Stimulated activated CD4-positive, alpha-beta T cell treated with anti-CD3 and anti-CD28 coated beads, Interleukin-2, amount 100 ng/mL, for 4 hours (primary cell): ENCODE measurements at places on chromosomes 5 and 9.

DNA sequence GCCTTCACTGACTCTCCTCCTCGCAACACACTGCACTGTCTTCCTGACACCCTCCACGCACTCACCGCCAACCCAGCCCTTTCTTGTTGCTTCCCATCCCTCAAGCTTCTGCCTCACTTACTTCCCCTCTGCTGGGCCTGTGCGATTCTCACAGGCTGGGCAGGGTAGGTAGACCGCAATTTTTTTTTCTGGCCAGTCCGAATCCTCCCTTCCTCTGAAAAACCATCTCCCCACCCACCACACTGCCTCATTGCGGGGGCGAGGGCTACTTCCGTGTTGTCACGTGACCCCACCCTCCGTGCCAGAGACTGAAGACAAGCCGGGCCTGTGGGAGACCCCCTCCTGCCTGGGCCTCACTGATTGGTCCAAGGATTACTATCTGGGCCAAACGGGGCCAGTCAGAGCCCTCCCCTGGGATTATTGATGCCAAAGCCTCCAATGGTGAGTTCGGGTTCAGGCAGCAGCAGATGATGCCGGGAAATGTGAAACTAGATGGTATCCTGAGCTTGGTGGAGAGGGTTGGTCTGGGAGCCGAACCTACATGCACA, 73.1 kb downstream of the STK10 start:
- DNase-seq, result peak; percentile 71

GRCh38 chr9:124878518-124878917, 16.6 kb downstream of the ARPC5L start:
- DNase-seq, result no peak

- DNase-seq, result no peak
These were observed 71.4 kb downstream of the MED27 start for GRCh38 chr9:132008184-132008803.

GRCh38 chr5:147752033-147752432, 30.5 kb downstream of the JAKMIP2 start:
- no peak for DNase-seq

DNA sequence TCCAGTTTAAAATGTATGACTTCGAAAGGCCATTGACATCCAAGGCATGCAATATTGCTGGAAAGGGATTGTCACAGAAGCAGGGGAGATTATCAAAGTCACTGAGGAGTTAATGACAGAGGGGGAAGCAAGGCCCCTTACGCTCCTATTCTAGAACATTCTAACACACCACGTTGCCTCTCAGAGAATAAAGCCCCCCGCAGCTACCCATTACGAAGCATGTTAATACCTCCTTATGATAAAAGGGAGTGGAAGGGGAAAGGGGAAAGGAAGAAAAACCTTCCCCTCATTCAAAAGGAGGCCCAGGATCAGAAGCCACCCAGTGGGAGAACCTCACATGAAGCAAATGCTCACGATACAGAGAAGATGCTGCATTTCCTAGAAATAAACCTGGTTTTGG, 213.6 kb downstream of the DAB2IP start:
- no peak for DNase-seq

- no peak for DNase-seq
These were observed 161.3 kb downstream of the DRD1 start for GRCh38 chr5:175282611-175283225.

GRCh38 chr9:97188545-97188944, 118.9 kb upstream of the CCDC180 start:
- DNase-seq, result no peak

DNA sequence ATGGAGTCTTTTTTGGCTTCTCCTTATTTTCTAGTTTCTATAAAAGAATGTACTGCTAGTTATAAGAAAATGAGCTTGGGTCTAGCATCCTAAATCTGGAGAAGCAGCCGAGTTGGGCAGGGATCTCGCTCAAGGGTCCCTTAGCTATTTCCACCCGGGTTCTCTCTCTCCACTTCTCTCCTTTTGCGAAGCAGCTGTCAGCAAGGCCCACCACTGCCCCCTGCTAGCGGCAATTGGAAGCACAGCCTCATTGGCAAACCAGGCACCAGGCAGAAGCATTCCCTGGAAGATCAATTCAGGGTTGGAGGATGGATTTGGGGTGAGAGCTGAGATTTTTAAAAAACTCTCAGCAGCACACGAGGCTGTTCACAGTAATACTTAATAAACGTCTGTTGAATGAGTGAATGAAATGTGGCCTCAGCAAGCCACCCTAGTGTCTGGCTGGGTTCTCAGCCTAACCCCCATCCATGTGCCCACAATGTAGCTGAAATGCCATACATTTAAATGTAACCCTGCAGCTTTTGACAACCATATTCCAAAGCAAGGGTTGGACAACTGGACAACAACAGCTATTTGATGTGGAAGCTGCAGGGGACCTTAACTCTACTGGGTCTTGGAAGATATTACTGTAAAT, 34.6 kb upstream of the TNIP1 start:
- DNase-seq, result peak; percentile 53

- no peak for DNase-seq
These were observed 5.1 kb downstream of the RPL12 start for GRCh38 chr9:127445851-127446712.

DNA sequence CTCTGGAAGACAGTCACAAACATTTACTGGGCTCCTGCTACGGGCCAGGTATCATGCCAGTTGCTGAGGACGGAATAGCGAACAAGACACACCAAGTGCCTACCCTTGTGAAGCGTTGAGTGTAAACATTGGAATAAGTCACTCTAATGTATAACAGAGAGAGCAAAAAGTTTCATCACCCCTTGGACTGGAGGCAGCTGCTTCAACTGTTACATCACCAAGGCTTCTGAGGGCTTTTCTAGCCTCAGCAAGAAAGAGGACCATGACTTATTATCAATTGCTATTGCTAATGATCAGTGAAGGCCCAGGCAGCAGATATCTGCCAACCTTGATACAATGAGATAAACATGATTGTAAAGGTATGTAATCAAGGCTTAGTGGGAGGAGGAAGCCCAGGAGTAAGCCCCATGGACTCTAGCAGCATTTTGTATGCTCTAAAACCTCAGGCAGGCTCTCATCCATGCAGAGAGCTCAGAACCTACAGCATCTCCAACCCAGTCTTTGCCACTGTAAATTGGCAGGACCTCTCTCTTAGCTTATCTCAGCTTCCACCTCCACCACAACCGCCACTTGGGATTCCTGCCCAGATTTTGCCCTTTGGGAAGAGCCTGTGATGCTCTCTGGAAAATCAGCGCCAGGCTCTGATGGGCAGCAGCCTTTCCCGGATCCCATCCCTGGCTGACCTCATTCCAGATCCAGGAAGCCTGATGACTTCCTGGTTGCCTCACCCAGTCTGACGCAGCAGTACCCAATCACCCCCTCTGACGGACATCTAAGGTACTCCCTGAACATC, 54.5 kb downstream of the ADAM19 start:
- no peak for DNase-seq

GRCh38 chr9:38386319-38386895, 6.1 kb upstream of the ALDH1B1 start:
- no peak for DNase-seq

GRCh38 chr9:69995846-69996245, 47.8 kb upstream of the MAMDC2 start:
- DNase-seq, result no peak

GRCh38 chr5:15160091-15160490, 288.5 kb upstream of the ANKH start:
- DNase-seq, result no peak

DNA sequence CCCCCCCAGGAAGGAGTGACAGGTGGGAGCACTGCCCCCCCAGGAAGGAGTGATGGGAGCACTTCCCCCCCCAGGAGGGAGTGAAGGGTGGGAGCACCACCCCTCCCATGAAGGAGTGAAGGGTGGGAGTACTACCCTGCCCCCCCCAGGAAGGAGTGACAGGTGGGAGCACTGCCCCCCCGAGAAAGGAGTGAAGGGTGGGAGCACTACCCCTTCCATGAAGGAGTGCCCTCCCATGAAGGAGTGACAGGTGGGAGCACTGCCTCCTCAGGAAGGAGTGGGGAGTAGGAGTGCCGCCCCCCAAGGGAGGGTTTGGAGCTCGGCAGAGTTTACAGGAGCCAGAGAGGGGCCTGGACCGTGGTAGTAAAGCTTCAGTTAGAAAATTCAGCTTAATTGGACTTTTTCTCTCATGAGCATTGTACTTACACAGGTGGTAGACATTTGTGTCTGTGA, 100.7 kb downstream of the CACNA1B start:
- DNase-seq, result no peak

GRCh38 chr9:126919193-126919592, 4.6 kb downstream of the RALGPS1 start:
- DNase-seq, result no peak

DNA sequence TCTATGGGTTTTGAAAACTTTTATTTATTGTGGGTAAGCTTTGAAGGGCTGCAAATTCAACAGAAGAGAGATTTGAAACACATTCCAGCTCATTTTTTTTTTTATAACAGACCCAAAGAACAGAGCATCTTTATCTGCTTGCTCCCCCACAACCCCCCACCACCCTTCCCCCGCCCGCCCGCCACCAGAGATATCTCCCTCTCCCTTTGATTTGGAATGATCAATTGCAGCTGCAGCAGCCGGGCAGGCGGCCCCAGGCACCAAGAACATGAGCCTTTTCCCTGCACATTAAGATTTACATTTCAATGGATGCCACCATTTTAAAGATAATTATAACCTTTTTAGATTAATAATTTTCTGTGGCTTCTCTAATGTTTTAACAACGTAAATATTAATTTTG, 510.9 kb downstream of the ZNF608 start:
- DNase-seq, result no peak

GRCh38 chr5:137245438-137245837, 253.7 kb downstream of the SPOCK1 start:
- no peak for DNase-seq

GRCh38 chr5:110653231-110653970, 73.1 kb downstream of the TMEM232 start:
- no peak for DNase-seq

DNA sequence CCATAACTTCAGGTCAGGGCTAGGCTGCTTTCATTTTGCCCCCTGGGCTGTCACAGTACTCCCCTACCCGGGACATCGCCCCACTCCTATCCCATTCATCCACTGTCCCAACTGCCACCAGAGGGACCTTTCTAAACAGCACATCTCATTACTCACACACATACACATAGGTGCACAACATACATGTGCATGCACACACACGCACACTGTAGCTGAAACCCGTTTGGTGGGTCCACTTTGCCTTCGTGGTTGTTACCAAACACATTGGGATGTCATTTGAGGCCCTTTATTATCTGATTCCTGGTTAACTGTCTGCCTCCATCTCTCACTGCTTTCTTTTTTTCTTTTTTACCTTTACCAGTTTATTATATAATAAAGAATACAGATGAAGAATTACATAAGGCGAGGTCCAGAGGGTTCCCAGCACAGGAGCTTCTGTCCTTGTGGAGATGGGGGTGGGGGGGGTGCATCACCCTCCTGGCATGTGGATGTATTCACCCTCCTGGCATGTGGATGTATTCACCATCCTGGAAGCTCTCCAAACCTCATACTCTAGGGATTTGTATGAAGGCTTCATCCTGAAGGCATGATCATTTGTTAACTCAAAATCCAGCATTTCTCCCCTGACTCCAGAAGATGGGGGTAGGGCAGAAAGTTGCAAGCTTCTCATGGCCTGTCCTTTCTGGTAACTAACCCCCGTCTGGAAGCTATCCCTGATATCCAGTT, 186.0 kb downstream of the GOLPH3 start:
- DNase-seq, result no peak

DNA sequence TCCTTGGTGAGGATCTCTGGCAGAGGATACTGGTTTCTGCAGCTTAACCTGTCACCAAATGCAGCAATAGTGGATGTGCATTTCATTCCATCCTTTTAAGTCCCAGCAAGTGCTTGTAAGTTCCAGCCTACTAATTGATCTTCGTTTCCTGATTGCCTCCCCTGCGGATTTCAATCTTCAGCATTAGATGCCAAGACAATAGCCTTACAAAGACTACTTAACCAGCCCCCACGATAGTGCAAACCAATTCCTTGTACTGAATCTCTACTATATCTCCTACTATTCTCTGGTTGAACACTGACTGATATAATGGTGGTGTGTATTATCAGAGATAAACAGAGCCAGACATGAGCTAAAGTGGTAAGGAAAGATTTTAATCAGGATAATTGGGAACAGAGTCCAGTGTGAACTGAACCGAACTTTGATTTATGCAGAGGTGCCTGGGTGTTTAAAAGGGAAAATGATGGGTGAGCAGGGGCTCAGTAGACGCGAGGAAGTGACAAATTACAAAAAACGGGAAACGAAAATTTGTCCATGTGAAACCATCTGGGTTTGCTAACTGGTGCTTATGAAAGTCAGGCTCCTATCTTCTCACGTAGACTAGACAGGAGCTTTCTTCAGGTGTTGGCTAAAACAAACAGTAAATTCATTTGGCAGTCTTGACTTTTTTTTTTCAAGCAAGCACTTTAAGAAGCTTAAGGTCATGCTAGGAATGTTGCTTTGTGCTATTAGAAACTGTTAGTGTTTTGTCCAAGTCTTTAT, 106.9 kb upstream of the ST8SIA4 start:
- no peak for DNase-seq

- no peak for DNase-seq
These were observed 29.0 kb upstream of the PRR16 start for GRCh38 chr5:120435129-120435528.

GRCh38 chr5:94499806-94500205, 118.6 kb downstream of the KIAA0825 start:
- no peak for DNase-seq

DNA sequence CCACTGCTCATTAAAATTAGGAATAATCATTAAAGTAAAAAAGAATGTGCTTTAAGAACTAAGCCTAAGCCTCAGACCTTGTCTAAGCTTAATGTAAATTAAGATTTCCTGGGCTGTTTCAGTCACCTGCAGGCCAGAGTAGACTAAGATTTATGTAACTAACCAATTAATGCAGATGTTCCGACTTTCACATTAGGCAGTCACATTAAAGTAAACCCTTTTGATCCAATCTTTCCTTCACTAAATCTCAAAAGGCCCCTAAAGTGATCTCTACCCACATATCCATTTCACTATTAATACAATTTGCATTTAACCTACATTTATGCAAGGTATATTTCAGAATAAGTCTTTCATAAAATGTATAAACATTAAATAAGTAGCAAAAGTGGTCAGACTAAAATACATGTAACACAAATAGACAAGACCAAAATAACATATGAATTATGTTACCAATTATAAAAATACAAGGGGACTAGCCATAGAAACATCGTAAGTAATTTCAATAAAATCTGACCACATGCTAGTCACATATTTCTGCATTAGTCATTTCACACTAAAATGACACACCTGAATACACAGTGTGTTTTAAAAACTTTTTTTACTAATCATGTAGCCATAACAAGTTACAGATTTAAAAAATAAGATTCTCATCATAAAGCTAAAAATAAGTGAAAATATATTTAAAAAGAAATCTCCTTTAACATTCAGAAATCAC, 7.7 kb downstream of the NR3C1 start:
- no peak for DNase-seq

DNA sequence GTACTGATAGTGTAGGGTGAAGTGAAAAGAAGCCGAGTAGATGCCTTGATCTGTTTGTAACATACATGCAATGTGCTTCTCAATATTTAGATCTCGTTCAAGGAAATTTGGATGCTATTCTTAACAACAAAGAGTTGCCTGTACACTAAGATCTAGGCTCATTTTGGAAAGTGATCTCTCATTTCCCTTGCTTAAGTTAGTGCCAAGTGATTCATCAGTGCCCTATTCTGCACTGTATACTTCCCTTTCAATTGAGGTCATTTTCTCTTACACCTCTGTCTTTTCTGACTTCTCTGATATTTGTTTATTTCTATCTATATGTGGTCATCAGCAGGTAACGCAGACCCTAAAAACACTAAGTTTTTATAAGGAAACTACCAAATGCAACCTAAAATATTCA, 528.6 kb upstream of the PTPRD start:
- DNase-seq, result no peak

- no peak for DNase-seq
These were observed 527.7 kb upstream of the SGCD start for GRCh38 chr5:155799308-155799707.
